Natural killer cell treated with Interleukin-12 subunit alpha and Interleukin-12 subunit beta and Interleukin-15 and Interleukin-18, amount 100 ng/mL, for 72 hours (primary cell): ENCODE measurements at places on chromosomes 5 and 9.
A peak's percentile ranks its signal among the peaks of the same experiment; 100 is the strongest.

GRCh38 chr5:145536133-145536532 is 299.0 kb downstream of the PRELID2 start:
- DNase-seq: no peak

- no peak for DNase-seq
These were observed 118.6 kb downstream of the KDM4C start for GRCh38 chr9:6876195-6876894.

DNA sequence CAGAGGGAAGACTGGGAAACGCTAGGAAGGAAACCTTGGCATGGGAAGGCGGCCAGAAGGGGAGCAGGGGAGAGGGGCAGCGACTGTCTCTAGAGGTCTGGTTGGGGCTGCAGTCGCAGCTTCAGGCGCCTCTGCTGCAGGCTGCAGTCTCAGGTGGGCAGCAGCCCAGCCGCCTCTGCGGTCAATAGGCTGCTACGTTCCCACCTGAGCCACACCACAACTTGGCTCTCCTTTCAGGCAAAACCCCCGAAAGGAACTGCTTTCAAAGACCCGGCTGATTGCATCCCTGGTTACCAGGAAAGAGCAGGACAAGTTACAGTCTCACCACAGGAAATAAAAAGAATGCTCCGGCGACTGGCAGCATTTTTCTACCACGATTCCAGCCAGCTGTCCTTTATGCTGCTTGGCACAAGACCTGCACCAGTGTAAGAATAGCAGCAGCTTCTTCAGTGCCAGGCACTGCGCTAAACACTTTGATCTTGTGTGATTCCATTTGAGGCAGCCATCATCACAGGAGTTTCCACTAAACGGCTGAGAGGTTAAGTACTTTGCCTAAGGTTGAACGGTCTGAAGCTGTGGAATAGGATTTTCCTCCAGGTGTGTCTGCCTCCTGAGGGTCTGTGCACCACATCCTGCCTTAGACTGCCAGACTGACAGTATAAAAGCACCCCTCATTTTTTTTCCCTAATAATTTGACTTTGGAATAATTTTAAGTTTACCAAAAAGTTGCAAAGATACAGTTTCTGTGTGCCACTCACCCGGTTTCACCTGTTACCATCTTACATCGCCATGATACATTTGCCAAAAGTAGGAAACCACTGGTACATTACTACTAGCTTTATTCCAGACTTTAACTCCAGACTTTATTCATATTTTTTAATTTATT is 7.5 kb downstream of the RPS14 start:
- DNase-seq: no peak

DNA sequence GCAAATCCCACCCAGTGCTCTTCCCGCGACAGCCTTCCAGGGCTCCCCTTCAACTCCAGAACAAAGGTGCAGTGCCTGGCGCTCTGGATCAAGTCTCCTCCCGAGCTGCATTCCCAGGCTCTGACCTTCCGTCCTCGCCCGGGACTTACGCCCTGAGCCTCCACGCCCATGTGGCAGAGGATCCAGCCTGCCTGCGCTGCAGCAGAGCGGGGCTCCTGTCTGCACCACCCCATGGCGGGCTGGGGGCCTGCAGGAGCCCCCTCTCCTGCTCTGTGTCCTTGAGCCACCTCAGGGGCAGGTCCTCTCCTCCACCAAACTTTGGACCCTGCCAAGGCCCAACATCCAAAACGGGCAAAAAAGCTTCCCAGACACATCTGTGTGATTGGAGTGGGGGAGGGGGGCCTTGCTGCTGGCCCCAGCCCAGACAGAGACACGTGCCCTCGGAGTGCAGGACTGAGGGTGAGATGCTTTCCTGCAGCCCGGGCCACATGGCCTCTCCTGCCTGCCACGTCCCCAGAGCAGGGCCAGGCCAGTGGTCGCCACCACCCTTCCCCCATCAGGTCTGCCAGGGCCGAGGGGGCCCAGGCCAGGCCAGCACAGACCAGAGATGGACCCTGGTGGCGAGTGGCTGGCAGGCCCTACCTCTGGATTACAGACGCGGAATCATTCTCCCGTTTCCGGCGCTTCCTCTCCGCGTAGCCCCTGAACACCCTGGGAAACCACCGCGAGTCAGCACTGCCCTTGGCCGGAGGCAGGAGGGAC is 4.4 kb downstream of the NSMF start:
- DNase-seq: no peak

DNA sequence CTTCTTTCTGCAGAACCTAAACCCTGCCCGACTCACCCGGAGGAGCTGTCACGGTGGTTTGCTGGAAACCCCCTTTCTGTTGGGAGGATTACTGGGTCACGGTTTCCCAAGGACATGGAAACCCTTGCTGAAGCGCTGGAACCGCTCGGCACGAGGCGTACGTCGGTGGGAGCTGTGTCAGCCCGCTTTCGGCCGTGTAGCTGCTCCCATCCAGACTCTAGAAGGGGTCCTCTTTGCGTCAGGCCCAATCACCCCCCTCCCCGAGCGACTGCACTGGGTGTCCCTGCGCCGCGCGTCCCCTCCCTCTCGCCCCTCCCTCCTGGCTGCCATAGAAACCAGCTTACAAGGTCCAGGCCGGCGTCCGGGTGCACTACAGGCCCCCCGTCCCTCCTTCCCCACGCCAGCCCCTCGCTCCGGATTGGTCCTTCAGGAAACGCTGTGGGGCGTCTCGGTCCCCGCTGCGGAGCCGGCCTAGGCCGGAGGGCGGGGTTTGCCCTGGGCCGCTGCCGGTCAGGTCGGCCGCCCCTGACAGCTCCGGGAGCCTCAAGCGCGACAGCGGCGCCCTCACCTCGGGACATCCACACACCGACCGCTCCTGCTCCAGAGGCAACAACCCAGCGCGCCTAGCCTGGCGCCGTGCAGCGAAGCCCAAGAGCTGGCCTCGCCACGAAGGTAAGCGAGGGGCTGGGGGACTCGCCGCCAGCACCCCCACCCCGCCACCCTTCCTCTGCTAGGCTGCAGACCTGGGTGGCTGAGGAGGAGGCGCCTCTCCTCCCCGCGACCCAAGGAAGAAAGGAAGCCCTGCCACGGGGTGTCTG is at the start of gene NIM1K:
Gene NIM1K (plus strand): TSS at position 486 of the 818 bp plus-strand sequence. CDS start 53,551 bp downstream, outside the sequence.
- DNase-seq: peak; percentile 81

- no peak for DNase-seq
These were observed 53.8 kb downstream of the ABHD17B start for GRCh38 chr9:71857159-71857558.

DNA sequence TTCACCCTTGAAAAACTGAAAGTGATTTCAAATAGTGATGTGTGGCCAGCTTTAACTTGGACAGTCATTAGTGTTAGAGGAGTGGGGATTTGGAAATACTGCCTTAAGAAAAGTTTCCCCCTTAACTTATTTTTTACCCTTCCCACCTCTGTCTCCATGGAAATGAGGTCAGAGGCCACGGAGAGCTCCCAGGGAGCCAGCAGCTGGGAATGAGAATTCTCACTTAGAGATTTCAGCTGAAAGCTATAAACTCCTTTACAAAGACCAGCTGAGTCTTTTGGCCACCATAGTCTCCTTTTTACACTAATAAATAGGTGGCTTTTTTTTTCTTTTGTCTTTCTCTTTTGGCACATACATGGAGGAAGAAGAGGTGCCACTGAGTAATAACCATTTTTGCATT is 45.7 kb upstream of the PIK3R1 start:
- no peak for DNase-seq

GRCh38 chr9:121026768-121027167 is 23.3 kb downstream of the C5 start:
- no peak for DNase-seq

DNA sequence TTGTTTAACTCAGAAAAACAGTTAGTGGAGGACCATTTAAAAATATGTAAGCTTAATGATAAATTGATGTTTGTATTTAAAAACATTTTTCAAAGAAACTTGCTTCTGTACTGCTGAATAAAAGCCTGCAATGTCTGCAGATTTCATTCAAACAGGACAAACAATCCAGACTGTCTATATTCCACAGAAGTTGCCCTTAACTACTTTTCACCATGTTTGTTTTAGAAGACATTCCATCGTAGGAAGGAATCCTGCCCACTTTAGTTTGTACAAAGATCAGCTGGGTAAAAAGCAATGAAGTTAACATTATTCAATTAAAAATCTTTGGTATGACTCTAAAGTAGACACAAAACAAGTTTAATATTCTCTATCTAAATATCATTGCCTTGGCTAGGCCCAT is 195.7 kb upstream of the CCNH start:
- DNase-seq: no peak

DNA sequence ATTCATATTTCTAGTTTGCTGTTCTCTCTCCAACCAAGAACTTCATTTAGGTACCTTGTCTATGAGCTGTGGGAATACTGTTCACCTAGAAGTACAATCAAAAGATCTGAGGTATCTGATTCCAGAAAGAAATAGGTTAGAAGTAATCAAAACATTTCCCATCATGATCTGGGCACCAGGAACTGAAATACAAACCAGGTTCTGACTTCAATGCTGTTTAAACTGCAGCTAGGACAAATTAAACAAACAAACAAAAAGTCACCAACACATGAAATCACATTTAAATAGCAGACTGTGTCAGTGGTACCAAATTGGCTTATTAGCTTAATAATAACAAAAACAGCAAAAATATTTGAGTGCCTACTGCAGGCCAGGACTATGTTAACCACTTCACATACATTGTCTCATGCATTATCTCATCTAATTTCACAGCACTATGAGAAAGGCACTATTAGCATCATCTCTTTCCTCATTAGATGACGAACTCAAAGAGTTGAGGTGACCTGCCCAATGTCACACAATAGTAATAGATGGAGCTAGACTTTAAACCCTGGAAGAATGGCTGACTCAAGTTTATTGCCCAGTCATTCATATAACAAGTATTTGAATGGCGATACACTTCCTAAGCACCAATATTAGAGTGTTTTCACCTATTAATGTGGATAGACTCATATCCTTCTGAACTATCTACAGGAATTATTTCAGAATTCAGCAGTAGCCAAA is 14.5 kb downstream of the PLPP1 start:
- no peak for DNase-seq

- no peak for DNase-seq
These were observed 12.7 kb upstream of the TRIM32 start for GRCh38 chr9:116674210-116674980.

GRCh38 chr9:82192211-82192610 is 203.6 kb downstream of the SPATA31D1 start:
- no peak for DNase-seq

- no peak for DNase-seq
These were observed 139.3 kb downstream of the SLC24A2 start for GRCh38 chr9:19649336-19650041.

DNA sequence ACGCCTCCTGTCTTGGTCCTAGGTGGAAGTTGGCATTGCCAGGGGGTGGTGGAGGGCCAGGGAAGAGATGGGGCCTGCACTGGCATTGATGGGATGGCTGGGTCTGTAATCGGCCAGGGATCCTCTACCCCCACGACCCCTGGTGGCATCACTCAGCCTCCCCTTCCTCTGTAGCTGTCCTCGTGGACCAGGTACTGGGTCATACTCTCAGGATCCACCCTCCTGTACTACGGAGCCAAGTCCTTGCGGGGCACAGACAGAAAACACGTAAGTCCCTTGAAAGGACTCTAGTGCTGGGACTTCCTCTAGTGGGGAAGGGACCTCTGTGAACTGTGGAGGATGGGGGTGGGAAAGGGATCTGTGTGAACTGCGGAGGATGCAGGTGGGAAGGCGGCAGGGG is 52.1 kb upstream of the GARNL3 start:
- no peak for DNase-seq

DNA sequence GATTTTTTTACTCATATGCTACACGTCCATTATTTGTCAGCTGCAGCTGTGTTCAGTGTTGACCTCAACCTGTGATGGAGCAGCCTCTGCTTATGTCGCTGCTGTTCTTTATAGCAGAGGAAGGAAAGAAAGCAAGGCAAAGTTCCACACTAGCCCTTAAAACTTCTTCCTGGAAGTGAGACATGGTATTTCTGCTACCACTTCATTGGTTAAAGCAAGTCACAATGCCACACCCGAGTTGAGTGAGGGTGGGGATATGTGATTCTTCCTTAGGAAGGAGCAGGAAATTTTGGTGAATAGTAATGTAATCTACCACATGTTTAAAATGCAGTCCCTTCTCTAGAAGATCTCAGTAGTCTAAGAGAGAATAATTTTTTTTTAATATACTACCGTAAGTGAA is 224.8 kb upstream of the DMRT1 start:
- DNase-seq: no peak

DNA sequence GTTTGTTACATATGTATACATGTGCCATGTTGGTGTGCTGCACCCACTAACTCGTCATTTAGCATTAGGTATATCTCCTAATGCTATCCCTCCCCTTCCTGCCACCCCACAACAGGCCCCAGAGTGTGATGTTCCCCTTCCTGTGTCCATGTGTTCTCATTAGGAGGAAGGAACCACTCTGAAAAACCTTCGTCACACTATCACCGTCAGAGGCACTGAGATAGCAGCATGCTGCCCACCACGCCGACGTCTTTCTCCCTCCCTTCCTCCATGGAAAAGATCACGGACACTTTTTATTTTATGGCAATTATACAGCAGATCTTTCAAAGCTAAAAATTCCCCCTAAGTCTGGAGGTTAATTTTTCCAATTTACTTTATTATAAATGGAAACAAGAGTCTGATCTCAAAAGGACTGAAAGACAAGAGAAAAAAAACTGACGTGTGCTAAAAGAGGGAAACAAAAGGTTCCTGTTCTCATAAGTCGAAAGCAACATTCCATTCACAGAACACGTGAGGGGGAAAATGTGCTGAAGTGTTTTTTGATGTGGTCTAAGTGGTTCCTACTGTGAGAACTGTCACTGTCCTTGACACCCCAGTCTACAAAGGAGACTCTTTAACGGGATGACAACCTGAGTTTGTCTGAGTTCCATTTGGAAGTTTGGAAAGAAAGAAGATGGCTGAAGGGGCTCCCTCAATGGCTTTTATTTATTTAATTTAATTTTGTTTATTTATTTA is 339.7 kb upstream of the IRX2 start:
- no peak for DNase-seq

GRCh38 chr9:106350777-106351176 is 512.2 kb upstream of the ZNF462 start:
- DNase-seq: no peak

- DNase-seq: no peak
These were observed 276.1 kb downstream of the TAF11L14 start for GRCh38 chr5:17910318-17910717.

DNA sequence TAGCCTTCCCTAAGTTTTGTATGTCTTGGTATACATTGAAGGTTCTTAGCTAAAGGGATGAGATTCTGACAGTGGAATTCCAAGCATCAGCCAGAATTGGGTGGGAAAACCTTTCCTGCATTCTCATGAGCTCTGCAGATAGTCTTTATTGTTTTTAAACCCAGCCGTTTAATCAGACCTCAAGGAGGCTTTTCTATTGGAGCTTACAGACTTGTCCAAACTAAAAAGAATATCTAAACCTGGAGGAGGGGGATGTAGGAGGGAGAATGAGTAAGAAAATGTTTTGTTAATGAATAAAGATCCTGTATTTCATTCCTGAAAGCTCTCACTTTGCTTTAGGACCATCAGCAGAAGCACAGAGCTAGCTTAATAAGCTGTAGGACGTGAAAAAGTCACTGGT is 41.7 kb downstream of the EBF1 start:
- no peak for DNase-seq

GRCh38 chr9:68537616-68537880 is 3.1 kb downstream of the TMEM252 start:
- DNase-seq: no peak

- DNase-seq: no peak
These were observed 82.0 kb upstream of the ITGA1 start for GRCh38 chr5:52705720-52706119.

GRCh38 chr9:472479-473075 is 257.9 kb downstream of the DOCK8 start:
- no peak for DNase-seq

- no peak for DNase-seq
These were observed 127.1 kb downstream of the TAF11L14 start for GRCh38 chr5:17761326-17761725.
